Large intestine (tissue), 12 donors: ENCODE measurements at places on chromosomes 4 and X.
A peak's percentile ranks its signal among the peaks of the same experiment; 100 is the strongest.

GRCh38 chrX:17828171-17828570 lies 32.9 kb downstream of the RAI2 start:
- DNase-seq = no peak

GRCh38 chr4:74366367-74366911 lies 1.5 kb downstream of the EREG start:
- DNase-seq = peak; percentile 56

DNA sequence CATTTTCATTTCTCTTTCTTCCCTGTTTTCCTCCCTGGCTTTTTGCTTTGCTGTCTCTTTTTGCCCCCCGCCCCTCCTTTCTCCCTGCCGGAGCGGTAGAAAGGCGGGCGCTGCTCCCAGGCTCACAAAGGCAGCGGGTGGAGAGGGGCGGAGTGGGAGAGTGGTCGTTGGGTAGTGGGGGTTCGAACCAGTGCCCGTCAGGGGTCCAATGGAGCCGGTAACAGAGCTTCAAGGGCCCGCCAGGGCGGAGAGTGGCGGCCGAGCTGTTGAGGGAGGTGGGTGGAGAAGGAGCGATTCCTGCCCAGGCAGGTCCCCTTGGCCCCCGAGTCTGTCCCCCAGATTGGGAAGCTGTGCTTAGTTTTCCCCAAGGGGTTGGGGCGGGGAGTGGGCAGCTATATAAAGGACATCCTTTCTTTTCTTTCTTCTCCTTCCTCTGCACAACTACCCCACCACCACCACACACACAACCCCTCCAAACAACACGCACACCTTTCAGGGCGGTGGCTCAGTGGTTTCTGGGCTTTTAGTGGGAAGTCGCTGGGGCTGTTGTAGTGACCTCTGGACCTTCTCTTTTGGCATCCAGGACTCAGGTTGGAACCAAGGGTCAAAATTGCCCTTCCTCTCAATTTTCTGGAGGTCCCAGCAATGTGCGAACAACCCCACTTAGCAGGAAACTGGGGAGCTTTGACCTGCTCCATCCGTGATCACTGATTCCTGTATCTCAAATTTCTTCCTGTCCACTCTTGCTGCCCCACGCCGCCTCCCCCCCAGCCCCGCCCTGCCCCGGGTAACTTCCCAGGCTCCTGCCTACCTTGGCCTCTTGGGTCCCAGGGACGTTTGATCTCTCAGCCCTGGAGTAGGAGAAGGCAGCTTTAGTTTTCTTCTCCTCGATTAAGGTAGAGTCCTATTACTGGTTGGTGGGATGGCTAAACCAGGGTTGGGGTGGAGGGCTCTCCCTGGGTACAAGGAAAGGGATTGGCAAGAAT lies 1.9 kb downstream of the EFNB1 start:
- peak; percentile 30 for DNase-seq

- no peak for DNase-seq
Observed at GRCh38 chr4:48914311-48914710, 7.7 kb upstream of the OCIAD2 start.

- no peak for DNase-seq
Observed at GRCh38 chrX:68690936-68691501, 43.6 kb downstream of the STARD8 start.

DNA sequence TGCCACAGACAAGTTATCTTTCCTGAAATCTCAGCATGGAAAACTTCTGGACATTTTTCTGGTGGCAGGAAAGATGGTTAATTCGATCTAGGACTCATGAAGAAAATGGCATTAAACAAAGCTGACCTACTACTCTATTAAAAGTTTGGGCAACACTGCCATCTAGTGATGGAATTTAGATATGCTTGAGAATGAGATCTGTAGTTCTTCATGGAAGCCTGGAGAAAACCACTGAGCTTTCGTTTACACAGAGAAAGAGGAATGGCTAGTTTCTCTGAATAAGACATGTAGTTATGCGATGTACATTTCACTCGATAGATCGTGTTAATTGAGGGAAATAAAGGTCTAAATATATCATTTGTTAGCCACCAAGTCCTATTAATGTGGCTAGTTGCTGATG lies 51.7 kb upstream of the CHRDL1 start:
- peak; percentile 40 for DNase-seq

GRCh38 chrX:111199505-111199904 lies 70.8 kb downstream of the CAPN6 start:
- DNase-seq = no peak

DNA sequence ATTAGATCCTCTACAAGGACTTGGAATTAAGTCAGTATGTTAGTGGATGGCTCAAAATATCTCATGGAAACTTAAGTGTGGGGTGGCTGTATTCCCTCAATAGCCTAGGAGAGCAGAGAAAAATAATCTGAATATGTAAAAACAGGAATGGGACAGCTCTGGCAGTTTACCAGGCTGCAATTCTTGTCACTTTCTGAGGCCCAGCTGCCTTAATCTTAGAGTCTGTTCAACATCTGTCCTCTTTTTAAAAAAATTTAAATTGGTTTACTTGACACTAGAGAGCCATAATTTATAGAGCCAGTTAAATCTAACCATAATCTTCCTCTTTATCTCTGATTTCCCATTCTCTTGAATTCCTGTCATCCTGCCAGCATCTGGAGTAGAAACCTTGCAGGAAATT lies 109.2 kb upstream of the CXCL13 start:
- DNase-seq = no peak

DNA sequence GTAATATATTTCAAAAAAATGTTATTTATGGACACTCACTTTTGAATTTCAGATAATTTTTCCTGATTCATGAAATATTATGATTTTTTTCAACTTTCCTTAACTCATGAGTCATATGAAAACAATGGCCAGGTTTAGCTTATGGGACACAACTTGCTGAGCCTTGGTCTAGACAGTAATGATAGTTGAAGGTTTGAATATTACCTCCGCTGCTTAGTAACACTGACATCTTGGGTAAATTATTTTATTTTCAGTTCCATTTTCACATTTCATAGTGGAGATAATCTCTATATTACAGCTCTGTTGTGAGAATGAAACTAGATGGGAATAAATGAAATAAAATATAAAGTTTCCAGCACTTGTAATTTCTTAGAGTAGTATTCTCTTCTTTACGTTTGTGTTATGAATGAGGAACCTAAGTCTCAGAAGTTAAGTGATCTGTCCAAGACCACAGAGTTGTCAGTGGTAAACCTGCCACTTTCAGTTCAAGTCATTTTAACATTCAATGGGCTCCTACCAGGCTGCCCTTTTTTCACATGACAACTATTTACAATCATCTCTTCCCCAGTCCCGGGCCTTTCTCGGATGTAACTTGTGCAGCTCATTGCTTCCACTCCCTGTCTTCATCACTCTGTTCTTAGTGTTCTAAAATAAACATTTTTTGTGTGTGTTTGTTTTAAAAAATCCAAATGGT lies 46.8 kb upstream of the GC start:
- no peak for DNase-seq

GRCh38 chr4:120263618-120264017 lies 197.0 kb upstream of the MAD2L1 start:
- no peak for DNase-seq

DNA sequence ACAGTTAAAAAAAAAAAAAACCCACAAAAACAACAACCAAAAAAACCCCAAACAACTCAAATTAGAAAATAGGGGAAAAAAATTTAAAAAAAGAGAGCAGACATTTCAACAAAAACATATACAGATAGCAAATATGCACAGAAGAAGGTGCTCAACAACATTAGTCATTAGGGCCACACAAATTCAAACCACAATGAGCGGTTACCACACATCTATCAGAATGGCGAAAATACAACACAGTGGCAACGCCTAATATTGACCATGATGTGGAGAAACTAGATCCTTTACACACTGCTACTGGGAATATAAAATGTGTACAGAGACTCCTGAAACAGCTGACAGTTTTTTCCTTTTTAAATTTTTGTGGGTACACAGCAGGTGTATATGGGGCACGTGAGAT lies 19.4 kb downstream of the LYAR start:
- no peak for DNase-seq

DNA sequence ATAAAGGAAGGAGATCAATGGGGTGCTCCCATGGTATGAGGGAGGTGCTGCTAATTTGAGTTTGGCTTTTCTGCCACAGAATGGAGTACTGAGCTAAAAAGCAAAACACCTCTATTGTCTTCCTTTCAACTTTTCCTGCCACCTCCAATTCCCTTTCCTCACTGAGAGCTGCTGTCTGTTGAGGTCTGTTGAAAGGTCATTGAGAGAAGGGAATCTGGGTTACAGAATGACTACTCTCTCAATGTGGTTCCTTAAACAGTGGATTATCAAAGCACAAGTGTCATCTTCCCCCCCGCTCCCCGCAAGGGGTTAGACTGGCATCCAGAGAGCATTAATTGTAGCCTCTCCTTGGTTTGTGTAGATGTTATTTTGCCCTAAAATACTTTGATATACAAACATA lies 10.7 kb downstream of the USP9X start:
- DNase-seq = no peak

DNA sequence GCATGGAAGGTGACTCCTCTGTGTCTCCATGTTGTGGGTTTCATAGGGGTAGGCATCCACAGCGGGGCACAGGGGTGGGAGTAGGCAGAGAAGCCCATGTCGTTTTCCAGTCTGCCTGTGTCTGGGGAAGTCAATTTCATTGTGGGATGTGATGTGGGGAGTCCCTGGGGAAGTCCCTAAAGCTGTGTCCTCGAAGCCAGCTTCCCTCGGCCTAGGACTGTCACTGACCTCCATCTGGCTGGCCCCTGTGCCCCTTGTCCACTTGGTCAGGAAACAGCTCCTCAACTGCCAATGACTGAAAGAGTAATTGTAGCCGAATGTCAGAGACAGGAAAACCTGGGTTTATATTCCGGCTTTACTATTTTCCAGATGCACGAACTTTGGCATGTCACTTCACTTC lies 109.6 kb downstream of the DRD5 start:
- no peak for DNase-seq

- DNase-seq = no peak
Observed at GRCh38 chrX:71107762-71108360, 1.3 kb upstream of the CXorf65 start.

GRCh38 chr4:83043801-83044407 lies 8.9 kb downstream of the COPS4 start:
- DNase-seq = no peak

GRCh38 chr4:76214177-76214675 lies 602 bp upstream of the SCARB2 start:
- DNase-seq = peak; percentile 63

DNA sequence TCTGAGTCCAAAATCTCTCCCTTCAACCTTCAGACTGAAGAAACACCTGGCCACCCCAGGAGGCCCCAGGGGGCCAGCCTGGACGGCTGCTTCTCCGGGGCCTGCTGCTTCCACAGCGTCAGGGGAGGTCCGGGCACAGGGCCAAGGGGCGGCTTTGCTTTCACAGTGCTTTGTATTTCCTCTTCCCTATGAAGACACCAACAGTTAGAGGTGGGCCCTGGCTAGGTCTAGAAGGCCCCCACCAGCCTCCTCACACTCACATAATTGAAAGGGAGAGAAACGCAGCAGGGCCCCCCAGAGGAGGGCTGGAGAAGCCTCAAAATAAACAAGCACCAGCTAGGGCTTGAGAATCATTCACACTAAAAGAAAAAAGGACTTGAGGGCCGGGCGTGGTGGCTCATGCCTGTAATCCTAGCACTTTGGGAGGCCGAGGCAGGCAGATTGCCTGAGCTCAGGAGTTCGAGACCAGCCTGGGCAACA lies 17.8 kb downstream of the SCD5 start:
- peak; percentile 99 for DNase-seq

DNA sequence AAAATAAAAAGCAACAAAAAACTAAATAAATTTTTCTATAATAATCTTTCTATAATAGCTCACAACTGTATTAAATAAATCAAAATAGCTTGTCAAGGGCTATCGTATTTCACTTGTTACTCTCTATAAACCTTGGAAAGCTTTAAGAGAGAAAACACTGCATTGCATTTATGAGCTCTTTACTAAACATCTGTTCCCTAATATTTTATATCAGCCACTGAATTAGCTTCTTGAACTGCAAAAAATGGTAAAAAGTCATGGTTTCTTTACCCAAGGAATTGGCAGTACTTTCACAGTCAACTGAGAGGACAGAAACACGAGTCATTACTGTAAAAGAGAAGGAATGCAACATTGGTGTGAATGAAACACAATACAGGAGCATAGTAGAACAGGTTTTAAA lies 671.2 kb downstream of the PCDH18 start:
- DNase-seq = no peak

DNA sequence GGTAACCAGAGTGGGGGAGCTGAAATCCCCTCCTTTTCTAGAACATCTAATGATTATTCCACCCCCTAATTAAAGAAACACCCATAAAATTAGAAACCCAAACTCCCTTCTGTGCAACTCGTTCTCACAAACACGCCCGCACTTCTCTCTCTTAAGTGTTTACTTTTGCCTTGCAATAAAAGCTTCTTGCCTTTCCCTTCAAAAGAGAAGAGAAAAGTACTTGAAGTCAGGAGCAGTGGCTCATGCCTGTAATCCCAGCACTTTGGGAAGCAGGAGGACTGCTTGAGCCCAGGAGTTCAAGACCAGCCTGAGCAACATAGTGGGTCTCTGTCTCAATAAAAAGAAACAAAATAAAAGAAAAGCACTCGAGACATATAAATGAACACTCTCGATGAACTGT lies 3.6 kb upstream of the GPR173 start:
- no peak for DNase-seq

DNA sequence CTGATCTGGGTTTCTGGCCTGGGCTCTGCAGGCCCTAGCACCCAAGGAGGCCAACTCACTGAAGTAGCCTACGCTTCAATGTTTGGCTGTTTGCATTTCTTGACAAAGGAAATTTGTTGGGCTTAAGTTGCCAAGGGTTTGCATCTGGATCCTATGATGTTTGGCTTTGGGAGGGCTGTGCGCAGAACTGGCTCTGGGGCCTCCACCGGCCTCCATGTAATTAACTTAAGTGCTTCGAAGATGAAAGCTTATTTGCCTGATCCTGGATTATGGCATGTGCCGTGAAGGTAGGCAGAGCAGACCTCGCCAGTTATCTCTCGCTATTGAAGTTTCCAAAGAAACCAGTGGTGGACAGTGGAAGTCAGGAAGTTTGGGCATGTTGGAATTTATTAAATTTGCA lies 124.3 kb upstream of the STX18 start:
- DNase-seq = no peak

DNA sequence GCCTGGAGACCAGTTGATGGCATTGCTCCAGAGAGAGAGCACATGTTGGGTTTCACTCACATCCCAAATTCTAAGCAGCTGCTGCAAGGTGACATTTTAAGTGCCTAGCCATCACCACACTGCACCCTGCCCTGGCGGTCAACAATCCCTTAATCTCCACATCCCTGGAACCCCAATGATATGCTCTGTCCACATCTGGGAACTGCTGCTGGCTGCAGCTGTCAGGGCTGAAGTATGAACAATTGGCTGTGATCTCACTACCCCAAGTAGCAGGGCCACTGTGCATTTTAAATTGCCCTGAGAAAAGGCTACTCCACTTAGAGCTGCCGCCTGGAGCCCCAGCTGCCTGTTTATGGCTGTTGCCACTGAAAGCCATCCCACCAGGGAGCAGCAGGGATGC lies 190.6 kb downstream of the ACTRT1 start:
- DNase-seq = no peak

GRCh38 chr4:146051728-146052391 lies 113.2 kb upstream of the ZNF827 start:
- DNase-seq = no peak

GRCh38 chr4:56782019-56782418 lies 39.5 kb downstream of the SPINK2 start:
- DNase-seq = no peak
